ENCODE measurements at places on chromosomes 6 and 20. TPM values are rescaled to one million over a fixed set of nuclear protein-coding genes. Genes with fewer than 3 reads are reported as not detected.

LCA5 gene
- not detected for polyA plus RNA-seq

DNA sequence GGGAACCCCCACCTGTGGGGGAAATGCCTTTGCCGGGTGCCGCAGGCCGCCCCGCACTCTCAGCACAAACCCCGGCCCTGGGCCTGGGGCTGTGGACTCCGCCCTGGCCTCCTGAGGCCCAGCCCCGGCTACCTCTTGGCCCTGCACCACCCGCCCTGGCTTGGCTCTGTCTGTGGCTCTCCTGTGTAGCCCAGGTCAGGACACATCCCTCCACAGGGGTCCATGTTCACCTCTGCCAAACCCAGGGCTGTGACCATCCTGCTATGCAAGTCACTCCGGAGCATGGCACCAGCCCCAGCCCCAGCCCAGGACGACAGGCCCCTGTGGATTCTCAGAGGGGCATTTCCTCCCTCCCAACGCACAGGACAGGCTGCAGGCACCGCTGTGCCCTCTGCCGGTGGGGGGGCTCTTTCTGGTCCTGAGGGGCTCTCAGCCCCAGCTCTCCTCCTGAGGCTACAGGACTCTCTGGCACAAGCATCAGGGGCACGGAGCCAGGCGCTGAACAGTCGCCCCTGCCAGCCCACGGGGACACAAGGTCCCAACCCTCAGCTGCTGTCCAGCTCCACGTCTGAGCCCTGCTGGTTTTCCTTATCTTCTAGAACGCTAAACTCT, 45.7 kb downstream of the TAF4 start:
- H3K27ac ChIP-seq: no peak overlapping the region
- H3K36me3 ChIP-seq: no peaks in the 10 kb centered on the region
- no peaks in the 10 kb centered on the region for H3K4me1 ChIP-seq
- H3K27me3 ChIP-seq: no peaks in the 10 kb centered on the region
- no peak overlapping the region for H3K4me3 ChIP-seq

GRCh38 chr6:163563318-163563717, 148.8 kb downstream of the QKI start:
- H3K4me1 ChIP-seq: no peaks in the 10 kb centered on the region
- H3K27ac ChIP-seq: no peak overlapping the region
- H3K36me3 ChIP-seq: peaks cover 17% of the 10 kb centered on the region
- H3K27me3 ChIP-seq: no peaks in the 10 kb centered on the region

GRCh38 chr6:378090-378957, 13.2 kb upstream of the IRF4 start:
- H3K4me1 ChIP-seq: no peaks in the 10 kb centered on the region
- DNase-seq: no peak
- H3K27ac ChIP-seq: no peak overlapping the region
- peaks cover 3% of the 10 kb centered on the region for H3K27me3 ChIP-seq

DNA sequence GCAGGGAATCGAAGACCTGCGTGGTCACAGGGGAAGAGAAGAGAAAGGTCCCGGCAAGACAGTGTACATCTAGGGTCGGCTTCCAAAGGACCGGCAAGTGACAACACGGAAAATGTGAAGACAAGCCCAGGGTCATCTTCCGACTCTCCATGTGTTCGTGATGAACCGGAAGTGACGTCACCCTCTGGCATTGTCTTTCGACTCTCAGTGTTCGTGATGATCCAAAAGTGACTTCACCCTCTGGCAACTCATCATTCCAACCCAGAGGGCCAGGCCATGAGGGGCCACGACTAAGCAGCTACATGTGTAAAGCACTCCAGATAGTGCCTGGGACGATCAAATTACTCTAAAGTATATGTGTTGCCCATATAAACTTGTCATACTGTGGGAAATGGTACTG, 290.8 kb downstream of the THBS2 start:
- H3K36me3 ChIP-seq: no peaks in the 10 kb centered on the region
- no peaks in the 10 kb centered on the region for H3K4me1 ChIP-seq
- DNase-seq: no peak
- H3K4me3 ChIP-seq: no peak overlapping the region
- H3K27ac ChIP-seq: no peak overlapping the region

GRCh38 chr6:54698974-54699373, 147.6 kb upstream of the FAM83B start:
- no peak for DNase-seq
- no peaks in the 10 kb centered on the region for H3K27me3 ChIP-seq
- no peak overlapping the region for H3K27ac ChIP-seq
- H3K36me3 ChIP-seq: no peaks in the 10 kb centered on the region
- no peaks in the 10 kb centered on the region for H3K4me1 ChIP-seq

OR2H1 gene
- not detected for polyA plus RNA-seq

DNA sequence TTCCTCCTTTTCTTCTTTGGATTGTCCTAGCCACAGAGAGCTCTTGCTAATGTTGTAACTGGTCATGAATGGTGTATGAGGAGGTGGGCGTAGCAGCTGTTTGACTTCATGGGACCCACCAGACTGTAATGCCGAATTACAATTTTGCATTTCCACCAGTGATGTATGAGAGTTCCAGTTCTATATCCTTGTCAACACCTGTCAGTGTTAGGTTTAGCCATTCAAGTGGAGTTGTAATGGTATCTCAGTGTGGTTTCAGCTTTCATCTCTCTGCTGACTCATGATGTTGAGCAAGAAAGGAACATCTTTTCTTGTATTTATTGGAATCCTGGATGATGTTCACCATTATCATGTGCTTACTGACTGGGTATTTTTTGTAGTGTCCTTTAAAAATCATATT, 5.1 kb downstream of the IGF2R start:
- peaks cover 76% of the 10 kb centered on the region for H3K4me1 ChIP-seq
- H3K27ac ChIP-seq: peak overlapping the region; percentile 14
- no peak for DNase-seq
- no peaks in the 10 kb centered on the region for H3K27me3 ChIP-seq
- H3K36me3 ChIP-seq: no peaks in the 10 kb centered on the region

DNA sequence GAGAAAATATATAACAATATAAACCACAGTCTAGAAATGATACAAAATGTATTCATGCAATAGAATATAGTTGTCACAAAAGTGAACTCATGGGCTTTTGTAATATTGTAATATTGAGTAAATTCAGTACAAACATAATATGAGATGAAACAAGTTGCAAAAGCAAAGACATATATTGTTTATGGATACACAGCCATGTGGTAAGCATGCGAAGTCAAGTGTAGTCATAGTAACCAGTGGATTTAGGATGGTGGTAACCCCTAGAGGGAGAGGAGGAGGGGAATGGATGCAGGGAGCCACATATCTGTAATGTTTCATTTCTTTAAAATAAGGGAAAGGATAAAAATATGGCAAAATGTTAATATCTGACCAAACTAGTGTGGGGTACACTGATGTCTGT, 47.3 kb downstream of the ARMC2 start:
- peak overlapping the region; percentile 54 for H3K4me3 ChIP-seq
- H3K36me3 ChIP-seq: no peaks in the 10 kb centered on the region
- DNase-seq: no peak
- H3K27ac ChIP-seq: peak overlapping the region; percentile 50
- H3K4me1 ChIP-seq: peaks cover 36% of the 10 kb centered on the region

DNA sequence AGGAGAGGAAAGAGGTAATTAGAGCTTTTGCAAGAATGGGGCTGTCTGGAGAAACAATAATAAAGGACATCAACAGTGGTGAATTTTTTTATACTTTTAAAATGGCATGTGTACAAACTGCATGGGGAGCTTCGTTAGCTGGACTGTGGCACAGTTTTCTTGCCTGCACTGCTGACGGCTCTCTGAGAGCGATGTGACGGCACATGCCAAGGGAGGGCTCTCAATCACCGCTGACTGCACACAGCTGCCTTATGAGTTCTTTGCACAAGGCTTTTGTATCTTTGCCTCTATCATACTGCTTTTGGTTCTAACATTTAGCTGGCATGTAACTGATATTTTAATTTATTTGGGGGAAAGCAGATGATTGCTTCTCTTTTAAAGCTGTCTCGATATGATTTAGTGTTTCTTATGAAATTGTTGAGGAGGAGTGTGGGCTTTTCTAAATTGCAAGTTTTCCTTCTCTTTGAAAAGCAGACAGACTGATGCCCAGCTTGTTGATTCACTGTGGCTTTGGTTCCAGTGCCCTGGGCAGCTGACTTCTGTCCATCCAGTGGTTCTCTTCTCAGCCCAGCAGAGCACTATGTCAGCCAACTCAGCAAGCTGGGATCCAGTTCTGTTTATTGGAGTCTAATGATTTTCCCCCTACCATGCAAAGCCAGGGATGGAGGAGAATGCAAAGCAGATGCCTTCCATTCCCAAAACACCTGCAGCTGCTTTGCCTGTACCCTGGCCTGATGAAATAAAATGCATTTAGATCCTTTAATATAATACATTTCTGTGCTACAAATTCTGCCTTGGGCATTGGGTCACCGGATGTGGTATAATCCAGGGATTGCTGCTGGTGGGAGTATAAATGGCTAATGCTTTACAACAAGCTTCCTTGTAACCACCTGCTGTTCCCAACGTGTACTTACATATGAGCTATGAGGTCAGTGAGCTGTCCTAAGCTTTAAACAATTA, 323.9 kb downstream of the ZFAND3 start:
- H3K4me1 ChIP-seq: no peaks in the 10 kb centered on the region
- H3K27me3 ChIP-seq: no peaks in the 10 kb centered on the region
- H3K36me3 ChIP-seq: peaks cover 10% of the 10 kb centered on the region
- DNase-seq: no peak

- H3K4me1 ChIP-seq: no peaks in the 10 kb centered on the region
- no peak for DNase-seq
- no peaks in the 10 kb centered on the region for H3K36me3 ChIP-seq
Measured at GRCh38 chr20:33172781-33173180, 4.8 kb downstream of the BPIFA2 start.

SRSF12 gene
- not detected for polyA plus RNA-seq

GRCh38 chr6:14467591-14467990, 350.0 kb downstream of the CD83 start:
- H3K27me3 ChIP-seq: no peaks in the 10 kb centered on the region
- no peak for DNase-seq
- H3K27ac ChIP-seq: no peak overlapping the region
- no peak overlapping the region for H3K4me3 ChIP-seq
- no peaks in the 10 kb centered on the region for H3K36me3 ChIP-seq

GGTLC1 gene
- not detected for polyA plus RNA-seq

GRCh38 chr6:16477367-16478149, 239.2 kb downstream of the GMPR start:
- H3K27ac ChIP-seq: peak overlapping the region; percentile 66
- peaks cover 79% of the 10 kb centered on the region for H3K4me1 ChIP-seq
- H3K27me3 ChIP-seq: no peaks in the 10 kb centered on the region
- peaks cover 7% of the 10 kb centered on the region for H3K36me3 ChIP-seq
- DNase-seq: no peak
- H3K4me3 ChIP-seq: no peak overlapping the region

TRAPPC3L gene
- polyA plus RNA-seq: not detected

NMBR gene
- polyA plus RNA-seq: not detected

DNA sequence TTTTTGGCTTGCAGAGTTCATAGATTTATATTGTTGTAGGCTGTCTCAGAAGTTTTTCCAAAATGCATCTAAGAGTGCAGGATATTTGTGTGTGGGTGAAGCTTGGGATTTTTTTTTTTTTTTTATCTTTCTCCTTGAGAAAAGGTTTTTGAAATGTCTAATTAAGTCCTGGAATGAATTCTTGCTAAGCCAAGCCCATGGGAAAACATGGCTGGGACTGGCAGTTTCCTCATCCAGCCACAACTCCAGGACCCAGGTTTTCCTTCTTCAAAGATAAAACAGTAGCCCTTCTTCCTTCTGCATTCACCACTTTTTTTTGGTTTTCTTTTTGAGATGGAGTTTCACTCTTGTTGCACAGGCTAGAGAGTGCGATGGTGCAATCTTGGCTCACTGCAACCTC, 242.5 kb upstream of the JAG1 start:
- no peak overlapping the region for H3K27ac ChIP-seq
- no peaks in the 10 kb centered on the region for H3K27me3 ChIP-seq
- no peaks in the 10 kb centered on the region for H3K36me3 ChIP-seq
- no peak overlapping the region for H3K4me3 ChIP-seq
- H3K4me1 ChIP-seq: no peaks in the 10 kb centered on the region

CALHM6 gene
- 9.4 TPM for polyA plus RNA-seq

GRCh38 chr6:139124887-139125672, 9.8 kb upstream of the HECA start:
- peak overlapping the region; percentile 65 for H3K4me3 ChIP-seq
- DNase-seq: peak; percentile 54
- peaks cover 21% of the 10 kb centered on the region for H3K4me1 ChIP-seq
- H3K27me3 ChIP-seq: no peaks in the 10 kb centered on the region

ZC2HC1B gene
- not detected for polyA plus RNA-seq

DNA sequence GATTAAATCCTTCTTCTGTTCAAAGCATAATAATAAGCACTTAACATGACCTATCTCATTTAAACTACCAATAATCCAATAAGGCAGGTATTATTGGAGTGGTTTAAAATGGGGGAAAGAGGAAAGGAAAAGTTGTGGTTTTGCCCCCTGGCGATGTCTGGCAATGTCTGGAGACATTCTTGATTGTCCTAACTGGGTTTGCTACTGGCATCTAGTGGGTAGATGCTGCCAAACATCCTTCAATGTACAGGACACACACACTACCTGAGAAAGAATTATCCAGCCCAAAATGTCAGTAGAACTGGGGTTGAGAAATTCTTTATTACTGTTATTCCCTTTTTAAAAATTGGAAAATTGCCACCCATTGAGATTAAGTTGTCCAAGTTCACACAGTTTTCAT, 25.2 kb upstream of the SRSF6 start:
- H3K27ac ChIP-seq: no peak overlapping the region
- DNase-seq: no peak
- H3K4me3 ChIP-seq: no peak overlapping the region
- H3K36me3 ChIP-seq: no peaks in the 10 kb centered on the region

- peak overlapping the region; percentile 35 for H3K4me3 ChIP-seq
- no peak overlapping the region for H3K27ac ChIP-seq
- DNase-seq: no peak
- no peaks in the 10 kb centered on the region for H3K27me3 ChIP-seq
- peaks cover 38% of the 10 kb centered on the region for H3K4me1 ChIP-seq
Measured at GRCh38 chr6:136774228-136775041, 17.8 kb downstream of the MAP3K5 start.

- no peaks in the 10 kb centered on the region for H3K27me3 ChIP-seq
- no peaks in the 10 kb centered on the region for H3K36me3 ChIP-seq
Measured at GRCh38 chr6:50966532-50966931, 147.9 kb downstream of the TFAP2B start.

OTOR gene
- polyA plus RNA-seq: not detected

Measured in CD4-positive, CD25-positive, alpha-beta regulatory T cell (primary cell).